Mammary epithelial cell (primary cell): ENCODE measurements at places on chromosomes 3 and 15.

DNA sequence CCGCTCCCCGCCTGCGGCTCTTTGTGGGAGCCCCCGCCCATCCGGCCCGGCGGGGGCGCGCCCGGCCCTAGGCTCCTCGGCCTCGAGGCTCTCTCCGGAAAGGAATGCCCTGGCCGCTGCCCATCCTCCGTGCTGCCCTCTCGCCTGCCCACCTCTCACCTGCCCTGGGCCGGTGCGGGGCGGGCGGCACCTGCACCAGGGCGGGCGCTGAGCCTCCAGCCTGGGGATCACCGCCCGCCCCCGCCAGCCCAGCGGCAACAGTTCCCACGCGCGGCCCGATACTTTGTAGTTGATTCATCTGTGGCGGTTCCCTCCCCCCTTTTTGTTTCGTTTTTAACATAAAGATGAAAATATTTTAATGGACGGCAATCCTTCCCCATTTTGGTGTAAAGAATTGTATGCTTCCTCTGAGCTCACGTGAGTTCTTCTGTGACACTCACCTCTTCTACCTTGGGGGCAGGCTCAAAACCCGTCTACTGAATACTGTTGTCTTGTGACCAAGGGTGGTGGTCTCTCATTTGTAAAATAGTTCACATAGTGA is 1.9 kb downstream of the KLF13 start:
- DNase-seq = peak; percentile 49

DNA sequence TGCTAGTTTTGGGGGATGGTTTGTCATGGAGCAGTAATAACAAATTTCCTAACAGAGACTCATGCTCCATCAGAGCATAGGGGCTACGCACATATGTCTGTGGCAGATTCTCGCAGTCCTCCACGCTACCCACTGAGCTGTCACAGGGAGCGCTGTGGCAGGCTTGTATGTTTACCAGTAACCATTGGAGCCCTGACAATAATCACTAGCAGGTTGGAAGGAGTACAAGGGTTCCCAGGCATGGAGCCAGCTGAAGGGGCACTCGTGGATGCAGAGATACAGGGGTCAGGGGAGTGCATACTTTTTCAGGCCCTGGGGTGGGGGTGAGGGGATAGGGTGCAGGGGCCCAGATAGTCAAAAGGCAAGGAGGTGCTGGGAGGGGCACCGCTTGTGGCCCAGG is 7.9 kb upstream of the GP9 start:
- DNase-seq = no peak

- no peak for DNase-seq
Observed at GRCh38 chr15:69474846-69475455, 22.3 kb downstream of the RPLP1 start.

DNA sequence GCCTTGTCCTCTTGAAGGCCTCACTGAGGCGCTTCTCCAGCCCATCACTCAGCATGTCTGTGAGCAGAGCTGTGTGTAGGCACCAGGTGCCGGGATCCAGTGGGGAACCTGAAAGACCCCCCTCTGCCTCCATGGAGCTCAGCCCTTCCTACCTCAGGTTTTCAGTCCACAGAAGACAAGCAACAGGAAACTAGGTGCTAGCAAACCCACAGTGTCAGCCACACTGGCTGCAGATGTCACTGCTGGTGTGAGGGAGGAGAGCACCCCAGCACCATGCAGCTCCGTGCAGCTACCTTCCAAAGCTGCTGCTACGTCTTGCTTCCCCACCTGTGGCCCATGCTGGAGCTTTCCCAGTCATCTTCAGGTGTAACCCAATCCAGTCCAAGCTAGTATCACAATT is 17.9 kb downstream of the PSTPIP1 start:
- DNase-seq = no peak

- DNase-seq = no peak
Observed at GRCh38 chr3:88191872-88192409, 42.2 kb downstream of the C3orf38 start.
